ENCODE measurements at places on chromosomes 7 and 10.

DNA sequence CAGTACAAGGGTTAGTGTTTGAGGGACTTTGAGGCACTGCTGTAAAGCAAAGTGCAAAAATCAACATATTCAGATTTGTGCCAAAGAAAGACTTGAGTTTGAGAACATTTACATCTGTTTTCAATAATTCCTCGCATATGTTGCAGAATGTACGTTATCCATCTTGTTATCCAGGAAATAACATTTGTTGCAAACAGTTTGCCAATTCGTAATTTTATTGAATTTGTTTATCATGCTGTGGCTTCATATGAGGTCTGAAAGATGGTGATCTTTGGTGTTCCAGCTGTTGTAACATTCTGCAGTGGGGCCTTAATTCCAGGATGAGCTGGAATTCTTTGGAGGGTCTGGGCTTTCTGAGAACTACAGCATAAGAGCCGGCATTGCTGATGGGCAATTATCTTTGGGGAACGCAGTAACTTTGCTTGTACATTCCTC is 396.2 kb downstream of the LRMDA start:
- no peak for DNase-seq

GRCh38 chr10:18545621-18546305 is 105.6 kb downstream of the NSUN6 start:
- DNase-seq, result no peak

DNA sequence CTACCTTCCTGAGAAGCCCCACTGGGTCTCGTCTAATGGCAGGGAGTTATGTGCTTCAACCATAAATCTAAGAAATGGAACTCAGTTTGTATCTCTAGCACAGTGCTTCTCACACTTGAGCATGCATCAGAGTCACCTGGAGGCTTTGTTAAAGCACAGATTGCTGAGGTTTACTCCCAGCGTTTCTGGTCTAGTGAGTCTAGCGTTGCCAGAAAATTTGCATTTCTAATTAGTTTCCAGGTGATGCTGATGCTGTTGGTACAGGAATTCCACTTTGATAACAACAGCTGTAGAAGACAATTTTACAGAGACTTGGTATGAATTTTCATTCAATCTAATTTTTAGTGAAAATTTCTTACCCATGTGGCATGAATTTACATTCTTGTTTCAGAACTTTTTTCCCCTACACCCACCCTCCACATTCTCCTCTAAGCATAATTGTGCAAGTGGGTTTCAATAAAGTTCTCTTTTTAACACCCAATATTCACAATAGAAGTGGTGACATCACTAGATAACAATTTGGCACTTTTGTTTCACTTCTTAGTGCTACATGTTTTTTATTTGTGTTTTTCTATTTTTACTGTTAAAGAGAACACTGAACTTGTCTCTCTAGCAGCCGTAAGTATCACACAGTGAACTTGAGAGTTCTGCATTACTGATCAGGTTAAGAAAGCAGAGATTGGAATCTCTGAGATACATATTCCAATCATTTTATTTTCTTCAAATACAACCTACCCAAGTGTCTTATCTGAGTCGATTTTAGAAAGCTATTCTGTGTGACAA is 48.4 kb upstream of the BET1 start:
- no peak for DNase-seq

GRCh38 chr7:6340241-6340640 is 67.8 kb upstream of the CYTH3 start:
- DNase-seq, result no peak

DNA sequence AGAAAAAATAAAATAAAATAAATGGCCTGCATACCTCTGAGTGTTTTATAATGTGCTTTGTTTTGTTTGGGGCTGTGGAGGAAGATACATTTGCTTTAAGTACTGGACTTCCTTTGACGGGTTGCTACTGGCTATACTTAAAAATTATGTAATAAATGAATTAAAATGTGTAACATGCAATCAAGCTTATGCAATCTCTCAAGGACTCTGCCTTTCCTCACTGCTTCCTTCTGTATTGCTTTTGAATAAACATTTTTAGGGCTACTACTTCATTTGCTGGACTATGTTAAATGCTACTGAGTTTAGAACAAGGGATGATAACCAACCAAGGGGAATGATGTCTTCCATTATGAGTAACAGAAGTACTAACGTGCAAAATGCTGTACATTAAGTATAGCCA is 91.6 kb downstream of the ETV1 start:
- DNase-seq, result no peak

GRCh38 chr7:133470-133869 is 58.9 kb upstream of the FAM20C start:
- DNase-seq, result no peak

DNA sequence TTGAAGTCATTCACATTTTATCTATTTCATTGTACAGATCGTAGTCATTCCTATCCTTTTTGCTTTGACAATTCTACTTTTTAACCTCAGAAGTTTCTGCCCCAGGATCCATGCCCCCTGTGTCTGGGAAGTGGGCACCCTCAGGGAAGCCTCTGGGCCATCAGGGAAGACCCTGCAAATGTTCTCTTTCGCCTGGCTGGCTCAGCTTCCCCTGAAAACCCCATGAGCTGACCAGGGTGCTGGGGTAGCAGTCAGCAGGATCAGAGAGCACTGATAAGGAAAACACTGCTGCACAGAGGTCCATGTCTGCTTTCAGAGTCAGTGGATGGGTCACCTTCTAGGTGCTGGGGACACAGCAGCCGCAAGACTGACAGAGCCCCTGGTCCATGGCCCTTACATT is 23.8 kb downstream of the CUZD1 start:
- no peak for DNase-seq

DNA sequence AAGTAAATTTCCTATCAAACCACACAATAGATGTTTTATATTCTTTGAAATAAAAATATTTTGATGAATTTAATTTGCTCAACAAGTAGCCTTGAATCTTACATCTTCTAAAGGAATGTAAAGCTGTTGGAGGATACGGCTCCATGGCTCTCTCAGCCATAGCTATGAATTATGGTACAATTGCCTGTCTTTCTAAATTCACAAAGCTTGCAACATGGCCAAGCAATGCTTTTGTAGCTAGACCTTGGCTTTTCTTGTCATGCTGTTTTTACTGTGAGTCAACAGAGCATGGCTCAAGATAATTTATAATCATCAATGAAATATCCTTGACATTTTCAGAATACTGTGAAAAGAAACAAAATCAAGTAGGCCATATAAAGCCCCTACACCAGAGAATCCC is 286.7 kb downstream of the CACNA2D1 start:
- no peak for DNase-seq

DNA sequence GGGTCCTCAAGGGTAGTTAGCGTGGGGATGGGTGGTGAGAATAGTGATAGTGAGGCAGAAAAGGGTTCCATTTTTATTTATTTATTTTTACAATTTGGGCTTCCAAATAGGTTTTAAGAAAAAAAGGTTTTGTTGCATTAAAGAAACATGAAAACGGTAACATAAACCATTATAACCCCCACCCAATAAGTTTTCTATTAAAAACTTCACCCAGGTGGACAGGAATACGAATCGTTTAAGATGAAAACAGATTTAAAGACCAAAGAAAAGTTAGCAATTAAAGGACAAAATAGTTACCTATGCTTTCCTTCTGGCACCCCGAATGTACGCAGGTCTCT is 78.7 kb downstream of the ZFAND4 start:
- no peak for DNase-seq
